ENCODE measurements at places on chromosomes 2 and 18.

DNA sequence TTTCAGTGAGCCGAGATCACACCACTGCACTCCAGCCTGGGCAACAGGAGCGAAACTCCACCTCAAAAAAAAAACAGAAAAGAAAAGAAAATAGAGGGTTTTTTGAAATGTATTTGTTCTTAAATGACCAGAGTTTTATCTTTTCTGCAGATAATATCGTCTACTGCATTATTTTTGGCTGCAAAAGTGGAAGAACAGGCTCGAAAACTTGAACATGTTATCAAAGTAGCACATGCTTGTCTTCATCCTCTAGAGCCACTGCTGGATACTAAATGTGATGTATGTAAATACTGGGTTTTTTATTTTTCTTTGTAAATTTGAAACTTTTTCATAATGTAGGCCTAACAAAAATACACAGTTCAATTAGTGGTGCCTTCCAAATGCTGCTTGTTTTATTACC is 18.1 kb downstream of the CCNT2 start:
- DNase-seq = no peak

GRCh38 chr2:26302846-26303245 is 43.1 kb upstream of the SELENOI start:
- DNase-seq = no peak

- no peak for DNase-seq
Measured at GRCh38 chr18:2635586-2635985, 19.9 kb upstream of the SMCHD1 start.

GRCh38 chr2:189870381-189871085 is 86.3 kb downstream of the PMS1 start:
- peak; percentile 15 for DNase-seq

DNA sequence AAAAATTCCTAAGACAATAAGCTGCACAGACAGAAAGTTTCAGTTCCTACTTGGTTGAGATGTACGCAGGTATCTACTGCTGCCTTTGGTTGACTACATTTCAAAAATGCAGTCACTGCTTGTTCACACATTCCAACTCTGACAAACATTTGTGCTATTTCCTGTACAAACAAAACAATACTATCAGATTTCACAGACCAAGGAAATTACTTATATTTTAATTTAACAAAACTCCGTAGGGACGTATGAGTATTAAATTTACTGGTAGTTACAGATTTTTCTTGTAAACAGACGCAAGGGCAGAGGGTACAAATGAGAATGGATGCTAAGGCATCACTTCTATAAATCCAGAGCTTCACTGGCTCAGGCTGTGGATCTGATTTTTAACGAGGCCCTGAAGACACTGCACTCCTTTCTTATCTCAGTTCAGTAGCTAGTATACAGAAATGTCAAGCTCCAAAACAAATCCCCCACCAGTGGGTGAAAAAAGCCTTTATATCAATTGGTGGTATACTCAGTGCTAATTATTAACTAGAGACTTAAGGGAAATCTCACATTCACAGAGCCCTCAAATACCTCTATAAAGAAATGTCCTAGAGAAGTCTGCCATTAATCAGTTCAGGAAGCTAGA is 31.7 kb upstream of the TTC32 start:
- DNase-seq = peak; percentile 63

GRCh38 chr2:211737282-211737681 is 801.3 kb downstream of the ERBB4 start:
- no peak for DNase-seq

DNA sequence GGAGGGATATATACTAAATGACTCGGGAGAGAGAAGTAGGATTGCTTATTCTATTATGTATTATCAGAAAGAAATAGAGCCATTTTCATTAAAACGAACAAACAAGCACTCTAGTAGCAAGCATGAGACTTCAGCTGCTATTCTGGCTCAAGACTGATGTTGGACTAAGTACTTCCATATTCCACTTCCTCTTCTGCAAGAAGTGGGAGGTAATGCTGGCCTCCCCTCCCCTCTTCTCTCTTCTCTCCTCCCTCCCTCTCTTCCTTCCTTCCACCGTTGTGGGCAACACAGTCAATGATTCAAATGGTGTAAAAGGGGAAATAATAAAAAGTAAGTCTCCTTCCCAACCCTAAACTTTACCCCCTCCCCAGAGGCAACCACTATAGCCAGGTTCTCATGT is 62.6 kb downstream of the EMX1 start:
- DNase-seq = no peak

DNA sequence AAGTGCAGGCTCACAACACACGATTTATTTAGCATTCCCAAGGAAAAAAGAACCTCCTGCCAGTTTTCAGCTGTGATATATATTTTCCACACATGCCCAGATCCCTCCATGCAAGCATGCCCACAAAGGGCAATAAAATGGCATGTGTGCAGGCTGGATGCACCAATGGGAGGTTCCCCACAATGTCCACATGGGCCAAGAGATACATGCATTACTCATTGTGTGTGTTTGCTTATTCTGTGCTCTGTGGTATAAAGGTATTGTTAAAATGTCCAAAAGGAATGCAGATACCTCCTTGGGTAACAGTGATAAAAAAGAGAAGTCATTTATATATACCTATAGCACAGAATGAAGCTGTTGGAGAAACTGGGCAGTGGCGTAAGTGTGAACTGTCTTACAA is 207.4 kb downstream of the FHOD3 start:
- DNase-seq = no peak

- no peak for DNase-seq
Measured at GRCh38 chr2:150476286-150476685, 11.2 kb downstream of the RND3 start.

- DNase-seq = peak; percentile 73
Measured at GRCh38 chr2:100818606-100819369, 1.2 kb upstream of the NPAS2 start.

DNA sequence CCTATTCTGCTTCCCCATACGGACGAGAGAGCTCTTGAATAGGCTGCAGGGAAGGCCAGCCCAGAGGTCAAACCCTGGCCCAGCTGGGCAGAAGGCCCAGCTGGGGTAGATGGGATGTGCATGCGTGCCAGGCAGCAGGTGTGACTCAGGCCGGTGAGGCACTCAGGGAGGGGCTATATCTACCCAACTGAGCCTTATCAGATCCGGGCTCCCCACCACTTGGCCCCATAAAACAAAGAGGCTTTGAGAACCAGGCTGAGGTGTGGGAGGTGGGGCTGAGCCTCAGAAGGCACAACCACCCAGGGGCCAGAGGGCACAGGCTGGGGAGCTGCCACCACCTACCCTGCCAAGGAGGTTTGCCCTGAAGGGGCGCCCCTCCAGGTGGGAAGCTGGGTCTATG is 8.0 kb upstream of the CFAP65 start:
- DNase-seq = no peak

DNA sequence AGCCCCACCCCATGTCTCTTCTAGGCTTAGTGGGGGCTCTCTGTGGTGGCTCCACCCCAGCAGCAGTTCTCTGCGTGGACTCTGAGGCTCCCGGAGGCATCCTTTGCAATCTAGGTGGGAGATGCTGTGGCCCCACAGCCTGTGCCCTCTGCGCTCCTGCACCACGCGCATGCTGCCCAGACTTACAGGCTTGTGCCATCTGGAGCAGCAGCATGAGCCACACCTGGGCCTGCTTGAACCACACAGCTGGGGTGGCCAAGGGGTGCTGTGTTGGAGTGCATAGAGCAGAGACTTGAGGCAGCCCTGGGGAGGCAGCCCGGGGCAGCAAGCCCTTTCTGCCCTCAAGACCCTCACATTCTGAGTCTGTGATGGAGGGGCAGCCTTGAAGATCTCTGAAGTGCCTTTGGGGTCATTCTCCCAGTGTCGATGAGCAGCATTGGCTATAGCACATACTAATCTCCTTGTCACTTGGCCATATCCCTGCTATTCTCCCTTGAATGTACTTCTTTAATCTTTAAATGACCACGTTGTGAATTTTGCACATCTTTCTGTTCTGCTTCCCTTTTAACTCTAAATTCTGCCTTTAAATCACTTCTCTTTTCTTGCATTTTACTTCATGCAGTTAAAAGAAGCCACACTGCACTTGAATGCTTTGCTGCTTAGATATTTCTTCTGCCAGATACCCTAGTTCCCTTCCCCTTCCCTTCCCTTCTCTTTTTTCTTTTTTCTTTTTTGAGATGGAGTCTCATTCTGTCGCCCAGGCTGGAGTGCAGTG is 62.4 kb downstream of the NCAPH start:
- no peak for DNase-seq

DNA sequence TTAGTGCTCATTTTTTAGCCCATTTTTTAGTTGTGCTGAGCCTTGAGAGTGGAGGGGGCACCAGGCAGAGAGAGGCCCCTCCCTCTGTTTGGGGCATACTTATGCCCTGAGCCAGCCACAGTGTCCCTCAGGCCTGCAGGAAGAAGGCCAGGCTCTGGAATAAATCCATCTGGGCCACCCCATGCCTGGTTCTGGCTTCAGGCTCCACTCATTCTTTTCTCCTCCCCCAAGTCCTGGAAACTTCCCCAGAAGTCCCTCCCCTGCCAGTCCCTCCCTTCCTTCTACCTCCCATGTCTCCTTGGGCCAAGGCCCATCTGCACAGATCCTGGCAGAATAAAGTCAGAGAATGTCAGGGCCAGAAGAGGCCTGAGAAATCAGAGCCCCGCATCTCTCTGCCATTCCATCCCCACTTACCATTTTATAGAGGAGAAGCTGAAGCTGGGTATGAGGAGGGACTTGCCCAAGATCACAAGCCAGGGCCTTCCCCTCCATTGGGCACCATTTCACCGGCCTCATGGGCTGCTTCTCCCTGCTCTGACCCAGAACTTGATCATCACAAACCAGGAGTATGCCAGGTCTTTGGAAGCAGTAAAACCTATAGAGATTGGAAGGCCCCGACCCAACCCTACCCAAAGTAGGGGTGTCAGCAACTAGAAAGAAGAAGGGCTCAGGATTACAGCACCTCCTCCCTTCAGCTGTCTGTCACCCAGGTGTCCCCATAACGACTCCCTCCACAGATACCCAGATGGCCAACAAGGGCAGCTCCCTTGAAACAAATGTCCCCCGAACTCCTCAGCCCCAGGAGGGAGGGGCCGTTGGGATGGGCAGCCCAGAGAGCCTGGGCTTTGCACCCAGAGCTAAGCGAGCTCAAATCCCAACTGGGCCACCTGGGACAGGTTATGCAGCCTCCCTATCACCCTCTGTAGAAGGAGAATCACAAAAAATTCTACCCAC is 108.4 kb downstream of the POLR1A start:
- DNase-seq = no peak

DNA sequence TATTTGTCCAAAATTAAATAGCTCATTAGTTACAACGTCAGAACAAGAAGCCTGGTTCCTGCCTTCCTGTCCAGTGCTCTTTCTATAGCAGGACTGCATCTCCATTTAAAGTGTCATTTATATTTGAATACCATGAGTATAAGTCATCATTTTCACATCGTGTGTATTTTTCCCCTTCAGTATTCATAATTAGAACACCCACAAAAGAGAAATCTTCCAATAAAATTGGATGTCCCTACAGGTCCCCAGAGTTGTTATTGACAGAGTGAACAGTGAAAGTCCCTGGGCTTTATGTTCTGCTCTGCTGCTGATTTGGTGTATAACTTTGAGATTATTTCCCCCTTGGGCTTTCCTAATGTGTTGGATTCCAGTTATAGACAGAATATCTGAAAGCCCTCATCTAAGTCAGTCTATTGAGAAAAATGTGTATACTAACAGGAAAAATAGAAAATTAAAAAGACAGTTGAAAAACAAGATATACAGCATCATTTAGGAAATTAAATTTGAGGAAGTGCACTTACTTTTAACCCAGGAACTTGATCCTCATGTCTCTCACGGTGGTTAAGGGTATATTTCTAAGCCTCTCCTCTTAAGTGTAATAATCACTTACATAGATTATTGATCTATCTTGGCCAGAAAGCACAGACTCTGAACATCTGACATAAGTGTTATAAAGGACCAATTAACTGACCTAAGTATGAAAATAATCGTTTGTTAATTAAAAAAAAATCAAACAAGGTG is 15.2 kb upstream of the REV1 start:
- no peak for DNase-seq

DNA sequence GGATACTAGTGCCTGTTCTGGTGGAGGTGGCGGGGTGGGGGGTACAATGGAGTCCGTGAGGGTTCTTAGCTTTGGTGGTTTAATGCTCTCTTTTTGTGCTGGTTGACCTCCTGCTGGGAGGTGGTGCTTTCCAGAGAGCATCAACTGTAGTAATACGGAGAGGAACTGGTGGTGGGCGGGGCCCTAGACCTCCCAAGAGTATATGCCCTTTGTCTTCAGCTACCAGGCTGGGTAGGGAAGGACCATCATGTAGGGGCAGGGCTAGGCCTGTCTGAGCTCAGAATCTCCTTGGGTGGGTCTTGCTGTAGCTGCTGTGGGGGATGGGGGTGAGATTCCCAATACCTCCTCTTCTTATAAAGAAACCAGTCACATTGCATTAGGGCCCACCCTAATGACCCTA is 27.1 kb downstream of the CAMKMT start:
- DNase-seq = no peak

DNA sequence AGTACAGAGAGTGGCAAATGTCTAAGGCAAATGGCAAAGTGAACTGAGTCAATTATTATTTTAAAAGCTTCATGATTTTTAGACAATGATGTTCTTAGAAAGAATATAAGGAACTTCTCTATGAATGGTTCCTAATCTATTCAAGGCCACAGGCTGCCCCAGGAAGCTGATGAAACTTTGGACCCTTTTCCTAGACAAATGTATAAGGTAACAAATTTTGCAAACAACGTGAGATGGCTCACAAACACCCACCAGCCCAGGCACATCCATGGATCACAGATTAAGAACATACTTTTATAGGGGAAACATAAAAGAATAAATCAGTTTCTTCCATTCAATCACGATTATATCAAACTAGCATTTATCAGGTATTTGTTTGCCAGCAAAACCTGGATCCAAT is 659.0 kb downstream of the IRS1 start:
- no peak for DNase-seq

- DNase-seq = no peak
Measured at GRCh38 chr2:110873597-110874452, 141.5 kb downstream of the ACOXL start.

- no peak for DNase-seq
Measured at GRCh38 chr2:171822525-171823322, 71.3 kb downstream of the SLC25A12 start.

DNA sequence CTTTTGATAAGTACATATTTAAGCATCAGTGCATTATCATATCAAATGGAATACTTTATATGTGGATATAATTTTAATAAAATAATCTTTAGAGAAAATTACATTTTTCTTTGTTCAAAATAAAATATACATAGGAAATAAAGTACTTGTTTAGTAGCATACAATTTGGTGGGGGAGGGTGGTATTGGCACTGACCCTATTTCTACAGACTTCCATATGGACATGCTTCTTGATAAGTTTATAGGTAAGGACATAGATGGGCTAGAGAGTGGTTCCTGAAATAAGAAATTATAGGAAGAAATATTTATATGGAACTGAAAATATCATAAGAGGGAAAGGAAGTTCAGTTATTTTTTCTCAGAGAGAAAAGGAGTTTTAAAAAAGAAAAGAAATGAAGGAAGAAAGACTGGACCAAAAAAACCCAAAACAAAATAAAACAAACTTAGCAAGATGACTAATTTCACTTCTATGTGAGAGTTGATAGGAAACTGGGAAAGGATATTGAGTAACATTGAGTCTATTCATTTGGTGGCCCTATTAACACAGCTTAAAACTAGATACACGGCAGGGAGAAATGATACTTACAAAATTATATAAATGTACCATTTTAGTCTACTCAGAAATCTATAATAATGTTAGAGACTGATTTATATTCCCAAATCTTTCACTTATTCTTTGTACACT is 505.9 kb downstream of the ERBB4 start:
- peak; percentile 68 for DNase-seq

Measured in fibroblast of mammary gland (primary cell).